ENCODE measurements at places on chromosomes 3 and 15.

- DNase-seq = no peak
Measured at GRCh38 chr3:144815655-144816054, 844.0 kb downstream of the DIPK2A start.

DNA sequence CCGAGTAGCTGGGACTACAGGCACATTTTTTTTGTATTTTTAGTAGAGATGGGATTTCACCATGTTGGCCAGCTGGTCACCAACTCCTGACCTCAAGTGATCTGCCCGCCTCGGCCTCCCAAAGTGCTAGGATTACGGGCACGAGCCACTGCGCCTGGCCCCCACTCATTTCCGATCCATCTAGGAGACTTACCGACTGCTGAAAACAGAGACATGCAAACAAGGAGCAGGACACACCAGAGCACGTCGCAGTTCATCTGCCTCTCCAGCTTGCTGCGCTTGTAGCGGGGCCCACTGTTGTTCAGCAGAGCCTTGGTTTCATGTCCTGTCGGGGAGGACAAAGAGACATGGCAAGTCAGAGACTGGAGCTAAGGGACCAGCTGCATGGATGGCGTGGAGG is 137.4 kb downstream of the ATP10A start:
- no peak for DNase-seq

DNA sequence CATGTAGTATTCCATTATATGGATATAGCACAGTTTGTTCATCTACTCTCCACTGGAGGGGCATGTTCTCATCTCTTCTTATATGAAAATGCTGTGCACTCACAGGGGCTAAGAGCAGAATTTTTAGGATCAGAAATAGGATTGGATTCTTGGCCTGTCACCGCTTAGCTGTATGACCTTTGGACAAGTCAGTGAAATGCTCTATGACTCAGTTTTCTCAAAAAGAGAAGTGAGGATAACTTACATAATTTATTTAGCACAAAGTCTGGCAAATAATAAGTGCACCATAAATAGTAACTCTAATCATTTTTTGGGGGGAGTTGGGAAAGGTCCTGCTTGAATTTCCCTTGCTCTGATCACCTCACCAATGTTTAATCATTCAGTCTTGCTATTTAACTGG is 103.7 kb upstream of the LRIG1 start:
- no peak for DNase-seq

GRCh38 chr15:43204016-43204901 is 16.6 kb downstream of the EPB42 start:
- no peak for DNase-seq

- DNase-seq = no peak
Measured at GRCh38 chr15:68592544-68592943, 13.8 kb downstream of the CORO2B start.

- DNase-seq = no peak
Measured at GRCh38 chr3:106628407-106628806, 748.8 kb upstream of the CCDC54 start.

- DNase-seq = no peak
Measured at GRCh38 chr3:178538056-178538455, 1.8 kb downstream of the KCNMB2 start.

- no peak for DNase-seq
Measured at GRCh38 chr3:38229036-38229435, 36.6 kb upstream of the SLC22A13 start.

DNA sequence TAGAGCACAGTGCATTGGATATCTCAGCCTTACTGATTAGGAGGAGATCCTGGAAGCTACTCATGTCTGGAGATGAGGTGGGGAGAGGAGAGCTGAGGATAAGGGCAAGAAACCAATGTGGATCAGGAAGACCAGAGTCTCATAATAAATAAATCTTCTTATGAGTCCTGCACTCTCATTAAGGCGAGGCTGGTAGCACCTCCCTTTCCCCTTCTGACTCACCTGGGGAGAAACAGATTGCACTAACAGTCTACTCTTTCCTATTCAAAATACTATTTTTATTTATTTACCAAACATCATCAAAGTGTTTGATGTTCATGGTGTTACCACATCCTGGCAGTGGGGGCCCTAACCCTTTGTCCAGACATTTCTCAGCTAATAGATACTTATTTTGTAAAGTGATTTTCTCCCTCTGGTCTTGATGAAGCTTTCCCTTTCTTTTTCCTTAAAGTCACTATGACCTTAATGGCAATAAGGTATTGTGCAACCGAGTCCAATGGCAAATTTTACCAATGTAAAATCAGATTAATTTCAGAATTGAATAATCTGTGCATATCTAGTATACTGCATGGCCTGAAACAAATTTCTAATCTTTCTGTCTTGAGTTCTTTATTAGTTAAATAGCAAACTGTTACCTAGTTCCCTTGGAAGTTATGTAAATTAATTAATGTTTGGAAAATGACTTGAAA is 81.1 kb downstream of the IQCH start:
- no peak for DNase-seq

GRCh38 chr3:172560026-172560425 is 36.8 kb upstream of the TNFSF10 start:
- DNase-seq = no peak

DNA sequence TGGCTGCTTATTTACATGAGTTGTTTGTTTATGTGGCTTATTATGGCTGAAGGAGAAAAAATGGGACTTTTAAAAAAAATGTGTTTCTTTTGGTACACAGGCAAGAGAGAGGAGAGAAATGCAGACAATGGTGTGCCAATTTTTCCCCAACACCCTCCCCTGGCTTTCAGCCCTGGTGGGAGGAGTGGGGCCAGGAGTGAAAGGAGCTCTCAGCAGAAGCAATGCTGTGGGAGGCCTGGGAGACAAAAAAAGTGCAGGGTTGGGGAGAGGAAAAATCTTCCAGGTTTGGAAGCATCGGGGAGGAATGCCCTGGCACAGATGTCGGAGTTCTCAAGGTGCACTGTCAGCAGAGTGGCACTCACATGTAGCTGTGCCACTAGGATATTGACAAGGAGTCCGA is 117.7 kb upstream of the FOXB1 start:
- DNase-seq = peak; percentile 72

DNA sequence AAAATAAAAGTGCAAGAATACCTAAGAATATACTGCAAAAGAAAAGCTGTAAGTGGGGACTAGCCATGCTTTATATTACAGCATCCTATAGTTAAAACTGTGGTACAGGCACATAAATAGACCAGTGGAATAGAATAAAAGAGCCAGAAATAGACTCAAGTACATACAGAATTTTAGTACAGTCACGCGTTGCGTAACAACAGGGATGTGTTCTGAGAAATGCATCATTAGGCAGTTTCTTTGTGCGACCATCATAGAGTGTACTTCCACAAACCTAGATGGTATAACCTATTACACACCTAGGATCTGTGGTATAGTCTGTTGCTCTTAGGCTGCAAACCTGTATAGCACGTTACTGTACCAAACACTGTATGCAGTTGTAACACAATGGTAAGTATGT is 61.8 kb downstream of the PCCB start:
- no peak for DNase-seq

- no peak for DNase-seq
Measured at GRCh38 chr15:92273723-92274122, 120.0 kb upstream of the ST8SIA2 start.

Data from NCI-H1105 treated with DMSO at 0.1 percent for 48 hours (cell line).